Motor neuron (in vitro differentiated cells): ENCODE measurements at places on chromosomes 2 and 18.

- no peak for ATAC-seq
Observed at GRCh38 chr2:236686561-236686960, 116.9 kb downstream of the ACKR3 start.

GRCh38 chr18:58055890-58056558, 12.0 kb downstream of the NEDD4L start:
- ATAC-seq: no peak

GRCh38 chr2:99139003-99139402, 2.5 kb upstream of the C2orf15 start:
- ATAC-seq: no peak

DNA sequence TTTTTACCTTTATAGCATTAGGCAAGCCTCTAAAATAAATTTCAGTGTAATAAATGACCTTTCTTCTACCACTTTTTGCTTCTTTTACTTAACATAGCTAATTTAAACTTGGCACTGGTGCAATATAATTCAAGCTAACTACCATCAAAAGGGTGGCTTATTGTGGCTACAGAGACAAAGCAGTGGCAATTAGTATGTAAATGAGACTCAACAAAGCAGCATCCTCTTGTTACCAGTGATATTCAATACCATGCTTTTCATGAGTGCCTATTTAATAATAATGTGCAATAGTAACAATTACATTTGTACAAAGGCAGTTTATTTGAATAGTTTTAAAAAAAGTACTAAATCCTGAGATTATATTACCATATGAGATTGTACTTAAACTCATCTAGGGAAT, 93.4 kb downstream of the SOS1 start:
- ATAC-seq: no peak

- no peak for ATAC-seq
Observed at GRCh38 chr2:95719473-95720060, 127.8 kb downstream of the TRIM43 start.
